Small intestine (tissue), 16 donors: ENCODE measurements at places on chromosomes 1 and 21. TPM values are rescaled to one million over a fixed set of nuclear protein-coding genes. Genes with fewer than 3 reads are reported as not detected.

The ATP13A2 gene
- 33.7 TPM for polyA plus RNA-seq

DNA sequence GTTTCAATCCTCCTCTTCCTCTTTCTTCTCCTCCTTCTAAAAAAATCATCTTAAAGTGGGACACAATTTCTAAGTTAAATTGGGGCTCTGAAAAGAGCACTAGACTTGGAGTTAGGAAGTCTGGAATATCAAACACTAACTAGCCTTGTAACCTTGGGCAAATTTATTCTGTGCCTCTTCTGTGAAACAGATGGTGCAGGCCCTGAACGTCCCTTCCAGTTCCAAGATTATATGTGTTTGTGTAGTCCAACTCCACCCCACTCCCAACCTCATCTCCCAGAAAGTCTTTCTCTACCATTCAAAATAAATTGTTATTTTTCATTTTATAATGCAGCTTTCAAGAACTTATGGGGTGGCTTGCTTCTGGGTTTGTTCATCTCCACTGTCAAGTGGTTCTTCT is 630.0 kb downstream of the LMO4 start:
- H3K27me3 ChIP-seq, result no peaks in the 10 kb centered on the region
- no peak for DNase-seq
- no peak overlapping the region for H3K4me3 ChIP-seq
- no peaks in the 10 kb centered on the region for H3K4me1 ChIP-seq
- H3K27ac ChIP-seq, result no peak overlapping the region

The MROH9 gene
- polyA plus RNA-seq, result 0.01 TPM

The DIO1 gene
- not detected for polyA plus RNA-seq

GRCh38 chr1:205047764-205048231 is 4.8 kb downstream of the CNTN2 start:
- no peak for DNase-seq
- no peaks in the 10 kb centered on the region for H3K4me1 ChIP-seq
- no peaks in the 10 kb centered on the region for H3K36me3 ChIP-seq
- no peak overlapping the region for H3K27ac ChIP-seq
- no peak overlapping the region for H3K4me3 ChIP-seq

DNA sequence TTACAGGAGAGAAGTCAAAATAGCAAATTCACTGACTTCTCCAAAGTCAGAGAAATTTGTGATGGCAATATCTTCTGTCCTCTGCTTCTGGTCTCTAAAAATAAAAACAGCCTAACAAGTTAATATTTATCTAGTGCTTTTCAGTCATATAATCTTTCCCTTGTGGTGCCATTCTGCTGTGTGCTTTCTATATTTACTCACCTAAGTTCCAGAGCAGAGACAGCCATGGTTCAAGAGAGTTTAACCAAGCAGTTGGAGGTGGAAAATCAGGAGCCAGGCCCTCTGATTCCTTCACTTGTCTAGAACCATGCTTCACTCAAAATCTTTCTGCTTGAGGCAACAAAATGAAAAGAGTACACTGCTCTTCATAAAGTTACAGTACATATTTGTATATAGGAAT is 39.3 kb downstream of the BRINP2 start:
- no peak overlapping the region for H3K4me3 ChIP-seq
- no peaks in the 10 kb centered on the region for H3K4me1 ChIP-seq
- H3K36me3 ChIP-seq, result no peaks in the 10 kb centered on the region
- no peak overlapping the region for H3K27ac ChIP-seq
- H3K27me3 ChIP-seq, result no peaks in the 10 kb centered on the region

The IL19 gene
- not detected for polyA plus RNA-seq
